ENCODE measurements at places on chromosomes 7 and 10.

DNA sequence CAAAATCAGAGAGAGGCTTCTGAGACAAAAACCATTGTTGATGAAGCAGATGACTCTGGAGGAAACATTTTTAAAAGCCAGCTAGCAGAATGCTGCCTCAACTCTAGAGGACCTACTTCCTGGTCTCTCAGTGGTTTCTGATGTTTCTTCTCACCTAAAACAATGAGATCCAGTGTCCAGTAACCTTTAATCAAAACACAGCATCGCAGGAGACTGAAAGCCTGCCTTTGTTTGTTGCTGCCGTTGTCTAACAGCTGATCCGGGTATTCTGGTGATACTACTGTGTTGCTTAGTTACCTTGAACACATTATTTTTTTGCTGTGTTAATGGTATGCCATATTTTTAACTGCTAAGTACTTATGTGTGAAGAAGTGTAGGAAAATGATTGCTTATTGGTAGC is 70.9 kb downstream of the WIPF3 start:
- no peak for DNase-seq

DNA sequence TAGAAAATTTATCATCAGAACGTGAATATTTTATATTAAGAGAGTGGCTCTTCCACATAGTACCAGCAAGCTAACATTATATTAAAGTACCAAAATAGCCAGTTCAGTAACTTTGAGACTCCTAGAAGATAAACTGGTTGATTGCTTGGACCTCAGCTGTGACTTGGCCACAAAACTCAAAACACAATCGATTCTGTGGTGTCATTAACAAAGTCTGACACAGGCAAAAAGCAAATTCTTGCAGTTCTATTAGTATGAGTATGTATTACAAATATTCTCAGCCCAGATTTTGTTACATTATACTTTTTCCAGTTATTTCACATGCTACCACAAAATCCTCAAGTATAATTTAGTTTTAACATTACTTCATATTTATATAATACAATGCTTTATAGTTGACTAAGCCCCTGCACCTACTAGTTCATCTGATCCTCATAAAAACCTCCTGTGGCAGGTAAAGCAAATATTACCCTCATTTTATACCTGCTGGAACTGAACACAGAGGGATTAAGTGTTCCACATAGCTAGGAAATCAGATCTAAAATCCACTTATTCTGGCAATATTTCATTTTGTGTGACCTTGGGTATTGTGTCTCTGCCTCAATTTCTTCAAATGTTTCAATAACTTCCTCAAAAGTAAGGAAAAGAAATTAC is 279.9 kb upstream of the MKLN1 start:
- DNase-seq, result no peak

GRCh38 chr10:88045096-88045495 is 181.7 kb downstream of the PTEN start:
- no peak for DNase-seq

- peak; percentile 4 for DNase-seq
Measured at GRCh38 chr7:35617041-35617440, 77.9 kb downstream of the HERPUD2 start.

DNA sequence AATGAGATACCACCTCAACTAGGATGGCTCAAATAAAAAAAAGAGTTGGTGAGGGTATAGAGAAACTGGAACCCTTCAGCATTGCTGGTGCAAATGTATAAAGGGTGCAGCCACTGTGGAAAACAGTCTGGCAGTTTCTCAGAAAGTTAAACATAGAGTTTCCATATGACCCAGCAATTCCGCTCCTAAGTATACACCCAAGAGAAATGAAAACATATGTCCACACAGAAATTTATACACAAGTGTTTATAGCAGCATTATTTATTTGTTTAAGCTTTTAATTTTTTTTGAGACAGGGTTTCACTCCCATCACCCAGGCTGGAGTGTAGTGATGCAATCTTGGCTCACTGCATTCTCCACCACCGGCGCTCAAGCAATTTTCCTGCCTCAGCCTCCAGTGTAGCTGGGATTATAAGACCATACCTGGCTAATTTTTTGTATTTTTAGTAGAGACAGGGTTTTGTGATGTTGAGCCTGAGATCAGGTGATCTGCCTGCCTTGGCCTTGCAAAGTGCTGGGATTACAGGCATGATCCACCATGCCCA is 118.2 kb upstream of the KIF5B start:
- DNase-seq, result no peak

DNA sequence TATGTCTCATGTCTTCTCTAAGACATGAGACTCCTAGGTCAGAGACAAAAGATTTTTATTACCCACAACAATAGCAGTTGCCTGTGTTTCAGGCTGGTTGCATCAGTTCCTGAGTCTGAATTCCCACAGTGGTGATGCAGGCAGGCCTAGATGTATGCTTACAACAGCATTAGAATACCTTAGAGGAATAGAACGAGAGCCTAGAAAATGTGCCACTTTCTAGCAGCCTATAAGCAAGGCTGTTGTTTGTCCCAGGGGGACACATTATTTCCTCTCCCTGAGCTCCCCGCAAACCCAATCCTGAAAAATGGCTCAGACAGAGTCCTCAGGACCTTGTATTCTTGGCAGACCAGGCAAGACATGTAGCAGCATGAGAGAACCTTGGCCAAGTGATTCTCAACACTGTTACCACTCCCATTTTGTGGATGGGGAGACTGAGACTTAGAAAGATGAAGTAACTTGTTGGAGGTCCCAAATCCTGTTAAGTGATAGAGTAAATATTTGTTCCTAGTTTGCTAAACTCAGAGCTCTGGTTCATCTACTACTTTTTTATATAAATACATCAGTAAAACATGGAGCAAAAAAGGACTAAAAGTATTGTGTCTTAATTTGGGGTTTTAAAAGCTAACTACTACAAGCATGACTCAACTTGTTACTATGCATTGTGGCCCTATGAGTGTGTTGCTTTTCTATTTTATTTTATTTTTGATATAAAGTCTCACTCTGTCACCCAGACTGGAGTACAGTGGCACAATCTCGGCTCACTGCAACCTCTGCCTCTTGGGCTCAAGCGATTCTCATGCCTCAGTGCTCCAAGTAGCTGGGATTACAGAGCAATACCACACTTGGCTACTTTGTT is 14.2 kb downstream of the VTI1A start:
- peak; percentile 46 for DNase-seq

DNA sequence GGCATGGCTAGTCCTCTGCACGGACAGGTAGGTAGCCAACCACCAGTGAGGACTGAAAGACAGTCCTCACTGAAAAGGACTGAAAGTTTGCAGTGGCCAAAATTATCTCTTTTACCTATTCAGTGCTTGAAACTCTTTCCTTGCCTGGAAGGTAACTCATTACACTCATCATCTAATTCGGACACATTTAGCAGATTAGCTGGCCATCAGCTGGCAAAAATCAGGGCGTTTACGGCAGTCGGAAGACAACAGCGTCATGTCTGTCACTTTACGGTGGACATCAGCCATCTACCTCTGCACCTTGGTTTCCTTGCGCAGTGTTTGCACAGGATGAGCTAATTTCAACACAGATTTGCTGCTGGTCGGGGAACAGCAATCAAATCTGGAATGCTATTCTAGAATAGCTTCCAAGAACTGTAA is 740 bp downstream of the ANXA7 start:
- DNase-seq, result no peak

DNA sequence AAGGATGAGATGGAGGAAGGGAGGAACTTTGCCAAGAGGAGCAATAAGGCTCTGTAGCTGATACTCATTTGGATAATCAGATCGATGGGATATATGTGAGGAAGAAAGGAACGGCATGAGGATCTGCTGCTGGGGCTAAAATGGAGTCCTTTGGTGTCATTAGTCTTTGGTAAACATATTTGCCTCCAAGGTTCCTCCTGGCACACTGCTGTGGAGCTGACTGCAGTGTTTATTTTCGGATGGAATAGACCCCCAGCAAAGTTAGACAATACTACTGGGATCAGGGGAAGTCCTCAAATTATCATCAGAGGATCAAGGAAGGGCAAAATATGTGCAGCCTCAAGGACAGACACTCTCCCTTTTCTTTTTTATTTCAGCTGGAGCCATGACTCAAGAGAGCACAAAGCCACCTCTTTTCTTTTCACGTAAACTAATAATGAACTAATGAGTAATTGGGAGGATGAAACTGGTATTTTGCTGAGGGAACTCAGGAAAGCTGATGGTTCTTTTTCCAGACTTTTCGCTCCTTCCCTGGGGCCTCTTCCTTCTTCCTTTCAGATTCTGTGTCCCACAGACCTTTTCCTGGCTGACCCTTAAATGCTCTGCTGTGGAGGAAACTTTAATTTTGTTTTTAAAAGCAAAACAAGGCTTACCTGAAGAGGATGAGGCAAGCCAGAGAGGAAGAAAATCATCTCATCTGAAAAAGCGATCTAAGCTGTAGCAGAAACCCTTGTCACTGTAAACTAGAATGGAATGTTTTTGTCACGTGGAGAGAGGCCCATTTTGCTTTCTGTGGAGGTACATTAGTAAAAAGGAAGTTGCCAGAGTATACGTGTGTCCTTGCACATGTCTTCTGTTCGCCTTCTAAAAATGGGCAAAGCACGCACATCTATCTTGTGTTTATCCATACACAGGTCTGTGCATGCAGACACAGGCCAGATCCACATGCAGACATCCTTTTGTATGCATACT is 33.3 kb downstream of the LRMDA start:
- DNase-seq, result no peak

DNA sequence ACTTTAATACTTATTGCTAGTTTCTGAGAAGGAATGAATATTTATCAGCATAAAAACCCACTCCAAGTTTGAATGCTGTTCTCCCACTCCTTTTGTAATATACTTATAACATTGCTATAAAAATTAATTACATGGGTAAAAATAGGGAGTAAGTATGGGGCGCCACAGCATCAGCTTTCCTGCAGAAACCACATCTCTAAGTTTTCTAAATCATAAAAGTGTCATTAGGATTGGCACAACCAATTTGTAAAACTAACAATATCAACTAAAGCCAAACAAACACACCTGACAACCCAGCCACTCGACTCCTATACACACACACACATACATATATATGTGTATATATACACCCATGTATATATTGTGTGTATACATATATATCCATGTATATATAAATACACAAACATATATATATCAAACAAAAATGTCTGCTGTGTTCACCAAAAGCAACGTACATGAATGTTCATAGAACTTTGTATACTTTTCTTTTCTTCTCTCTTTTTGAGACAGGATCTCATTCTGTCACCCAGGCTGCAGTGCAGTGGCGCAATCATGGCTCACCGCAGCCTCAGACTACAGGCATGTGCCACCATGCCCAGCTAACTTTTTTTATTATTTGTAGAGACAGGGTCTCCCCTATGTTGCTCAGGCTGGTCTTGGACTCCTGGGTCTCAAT is 14.8 kb upstream of the LRRC17 start:
- DNase-seq, result no peak

GRCh38 chr7:42478717-42479116 is 241.7 kb upstream of the GLI3 start:
- no peak for DNase-seq

DNA sequence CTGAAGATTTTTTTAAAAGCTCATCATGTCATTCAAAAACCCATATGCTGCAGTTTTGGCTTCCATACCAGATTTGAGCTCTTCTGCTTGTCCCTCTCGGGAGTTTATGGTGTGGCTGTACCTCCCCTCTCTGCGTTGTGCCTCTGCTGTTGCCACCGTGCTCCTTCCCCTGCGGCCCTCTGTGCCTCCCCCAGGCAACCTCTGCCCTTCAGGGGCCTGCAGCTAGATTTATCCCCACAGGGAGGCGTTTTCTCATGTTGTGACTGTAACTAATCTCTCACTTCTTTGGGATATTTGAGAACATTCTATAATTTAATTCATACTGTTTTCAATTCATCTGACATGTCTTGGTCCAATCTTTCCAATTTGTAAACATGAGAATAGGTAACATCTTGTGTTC is 52.7 kb downstream of the TASOR2 start:
- DNase-seq, result no peak

DNA sequence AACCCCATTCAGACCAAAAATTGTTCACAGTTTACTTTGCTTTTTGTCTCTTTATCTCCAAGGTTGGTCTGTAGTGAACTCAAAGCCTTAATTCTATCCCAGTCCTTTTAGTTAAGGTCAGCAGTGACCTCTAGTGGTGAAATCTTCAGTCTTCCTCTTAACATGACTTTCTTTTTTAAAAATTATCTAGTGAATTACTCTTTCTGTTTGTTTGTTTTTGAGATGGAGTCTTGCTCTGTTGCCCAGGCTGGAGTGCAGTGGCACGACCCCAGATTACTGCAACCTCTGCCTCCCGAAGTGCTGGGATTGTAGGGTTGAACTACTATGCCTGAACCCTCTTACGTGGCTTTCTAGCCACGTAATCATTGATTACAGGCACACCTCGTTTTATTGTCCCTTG is 25.0 kb downstream of the ZNF487 start:
- DNase-seq, result peak; percentile 55

- DNase-seq, result peak; percentile 16
Measured at GRCh38 chr10:98309366-98310355, 41.7 kb upstream of the LOXL4 start.

- DNase-seq, result no peak
Measured at GRCh38 chr7:8710124-8710523, 276.7 kb downstream of the NXPH1 start.

DNA sequence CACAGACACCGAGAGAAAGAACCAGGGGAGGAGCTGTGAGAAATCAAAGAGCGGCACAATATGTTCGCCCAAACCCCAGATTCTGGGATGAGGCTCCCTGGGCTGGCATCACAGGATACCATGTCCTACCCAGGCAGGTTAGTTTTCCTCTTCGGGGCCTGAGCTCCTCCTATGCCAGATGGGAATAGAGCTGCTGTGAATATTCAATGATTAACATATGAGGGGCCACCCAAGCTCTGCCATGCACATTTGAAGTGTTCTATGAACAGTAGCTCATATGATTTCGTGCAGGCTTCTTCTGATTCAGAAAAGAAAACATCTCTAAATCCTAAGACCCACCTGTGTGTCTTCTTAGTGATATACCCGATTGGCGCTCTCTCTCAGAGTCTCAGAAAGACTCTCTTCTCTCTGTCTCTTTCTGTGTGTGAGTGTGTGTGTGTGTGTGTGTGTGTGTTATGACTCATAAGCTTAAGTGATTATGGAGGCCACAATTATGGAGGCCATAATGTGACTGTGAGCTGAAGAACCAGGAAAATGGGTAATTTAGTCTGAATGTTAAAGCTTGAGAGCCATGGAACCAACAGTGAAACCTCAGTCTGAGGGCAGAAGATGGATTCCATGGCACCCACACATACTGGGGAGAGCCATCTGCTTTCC is 220.5 kb downstream of the KLF6 start:
- no peak for DNase-seq

DNA sequence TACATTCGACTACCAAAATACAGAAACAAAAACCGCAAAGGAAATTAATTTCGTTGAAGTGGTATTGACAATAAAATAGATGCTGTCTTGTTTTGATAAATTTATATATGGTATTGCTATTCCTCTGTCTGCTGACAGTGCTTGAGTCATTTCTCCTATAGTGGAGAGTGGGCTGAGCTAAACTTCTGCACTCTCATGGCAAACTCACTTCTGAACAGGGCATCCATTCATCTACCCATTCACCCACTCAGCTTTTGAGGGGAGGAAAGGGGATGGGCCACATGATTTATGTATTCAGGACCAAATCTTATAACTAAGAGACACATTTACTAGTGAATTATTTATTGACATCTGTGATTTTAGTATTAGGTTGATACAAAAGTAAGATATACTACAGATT is 137.6 kb upstream of the PLXNA4 start:
- DNase-seq, result no peak

- DNase-seq, result no peak
Measured at GRCh38 chr7:28586736-28587135, 174.4 kb downstream of the CREB5 start.

All from AG04449 (cell line).